Head of caudate nucleus (tissue), 42 donors: ENCODE measurements at places on chromosomes 3 and 15.

- no peak for DNase-seq
Observed at GRCh38 chr15:66400351-66400774, 13.7 kb downstream of the MAP2K1 start.

- DNase-seq, result no peak
Observed at GRCh38 chr3:87175732-87176131, 51.4 kb upstream of the CHMP2B start.

DNA sequence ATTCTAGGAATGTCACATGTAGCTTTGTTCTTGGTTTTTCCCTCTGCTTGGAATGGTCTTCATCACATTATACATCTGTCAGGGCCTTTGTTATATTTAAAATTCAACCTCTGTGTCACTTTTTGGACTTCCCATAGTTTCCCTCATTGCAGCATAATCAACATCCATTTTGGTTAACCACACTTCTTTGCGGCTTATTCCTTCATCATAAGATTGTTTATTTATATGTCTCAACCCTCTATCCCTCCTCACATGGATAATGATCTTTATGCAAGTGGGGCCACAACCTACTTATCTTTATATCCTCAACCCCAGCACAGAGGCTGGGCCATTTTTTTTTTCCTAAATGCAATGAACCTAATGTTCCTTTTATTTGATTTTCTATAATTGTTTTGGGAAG, 260.0 kb upstream of the THBS1 start:
- no peak for DNase-seq

GRCh38 chr15:55884223-55884622, 109.2 kb downstream of the NEDD4 start:
- no peak for DNase-seq

GRCh38 chr15:78140292-78140691, 8.9 kb upstream of the IDH3A start:
- DNase-seq, result no peak

GRCh38 chr3:133491481-133492059, 81.9 kb upstream of the CDV3 start:
- no peak for DNase-seq

DNA sequence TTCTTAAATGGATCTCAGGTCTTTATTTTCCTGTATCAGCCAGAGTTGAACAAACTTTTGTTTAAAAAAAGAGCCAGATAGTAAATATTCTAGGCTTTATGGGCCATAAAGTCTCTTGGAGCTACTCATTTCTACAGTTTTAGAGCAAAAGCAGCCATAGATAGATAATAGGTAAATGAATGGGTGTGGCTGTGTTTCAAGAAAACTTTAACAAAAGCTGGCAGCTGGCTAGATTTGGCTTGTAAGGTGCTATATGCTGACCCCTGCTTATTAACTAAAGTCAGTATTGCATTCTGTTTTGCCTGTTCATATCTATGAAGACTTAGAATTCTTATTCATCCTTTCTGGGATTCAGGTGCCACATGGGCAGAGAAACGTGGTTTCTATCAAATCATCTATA, 29.0 kb downstream of the MFN1 start:
- no peak for DNase-seq

- no peak for DNase-seq
Observed at GRCh38 chr3:104526901-104527401, 839.8 kb upstream of the ALCAM start.

DNA sequence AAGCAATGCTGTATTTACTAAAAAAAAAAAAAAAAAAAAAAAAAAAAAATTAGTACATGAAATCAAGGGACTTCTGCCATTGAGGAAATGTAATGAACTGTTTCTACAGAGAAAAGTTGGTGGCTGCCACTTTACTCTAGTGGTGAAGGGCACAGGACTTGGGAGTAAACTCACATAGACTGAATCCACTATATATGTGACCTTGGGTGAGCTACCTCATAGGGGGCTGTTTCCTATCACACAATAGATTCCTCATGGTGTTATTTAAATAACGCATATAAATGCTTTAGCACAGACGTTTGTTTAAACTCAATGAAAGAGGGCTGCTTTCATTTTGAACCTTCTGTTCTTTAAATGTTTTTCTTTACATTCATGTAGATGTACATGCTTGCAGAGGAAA, 25.8 kb downstream of the TERC start:
- no peak for DNase-seq

DNA sequence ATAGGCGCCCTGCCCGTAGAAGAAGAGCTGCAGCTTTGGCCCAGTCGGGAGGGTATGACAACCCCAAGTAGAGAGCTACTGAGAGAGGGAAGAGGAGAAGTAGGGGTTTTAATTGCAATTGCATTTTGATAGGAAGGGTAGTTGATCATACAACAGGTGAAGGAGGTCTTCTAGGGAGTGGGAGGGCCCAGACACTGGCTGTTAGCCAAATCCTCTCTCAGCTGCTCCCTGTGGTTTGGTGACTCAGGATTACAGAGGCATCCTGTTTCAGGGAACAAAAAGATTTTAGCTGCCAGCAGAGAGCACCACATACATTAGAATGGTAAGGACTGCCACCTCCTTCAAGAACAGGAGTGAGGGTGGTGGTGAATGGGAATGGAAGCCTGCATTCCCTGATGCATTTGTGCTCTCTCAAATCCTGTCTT, 408.9 kb upstream of the THBS1 start:
- DNase-seq, result peak; percentile 51

DNA sequence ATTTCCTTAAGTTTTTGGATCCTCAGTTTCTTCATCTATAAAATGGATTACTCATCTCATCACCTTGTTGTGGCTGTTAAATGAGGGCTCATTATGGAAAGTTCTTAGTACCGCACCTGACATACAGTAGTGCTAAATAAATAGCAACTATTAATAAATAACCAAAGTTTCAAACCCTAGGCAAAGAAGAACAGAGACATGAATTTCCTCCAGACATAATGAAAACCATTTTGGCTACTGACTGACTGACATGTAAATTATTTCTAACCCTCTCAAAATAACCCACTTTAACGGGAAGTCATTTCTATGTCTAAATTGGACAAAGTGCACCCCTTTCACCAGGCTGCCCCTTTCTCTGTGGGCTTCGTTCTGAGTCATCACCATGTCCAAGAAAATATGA, 17.4 kb upstream of the KLHL6 start:
- no peak for DNase-seq

DNA sequence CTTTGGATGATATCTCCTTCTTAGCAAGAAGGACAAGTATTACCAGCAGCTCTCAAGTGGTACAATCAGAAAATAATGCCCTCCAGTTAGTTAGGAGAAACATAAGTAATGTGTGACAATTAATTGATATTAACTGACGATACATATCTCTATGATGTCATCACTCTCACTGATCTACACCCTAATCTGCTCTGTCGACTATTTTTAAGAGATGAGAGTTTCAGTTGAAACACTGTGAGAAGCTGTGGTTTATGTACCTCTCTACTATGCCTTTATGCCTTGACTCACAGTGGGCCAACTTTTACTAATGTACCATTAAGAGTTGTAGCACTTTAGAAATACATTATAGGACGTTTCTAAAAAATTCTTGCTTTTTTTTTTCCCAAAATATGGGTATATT, 8.6 kb downstream of the CEP152 start:
- no peak for DNase-seq

GRCh38 chr3:107430214-107430995, 53.2 kb downstream of the CCDC54 start:
- peak; percentile 45 for DNase-seq

GRCh38 chr3:53071882-53072431, 26.1 kb upstream of the SFMBT1 start:
- no peak for DNase-seq

GRCh38 chr3:42875325-42876151, at the start of gene CYP8B1:
TSS of gene CYP8B1 (minus strand) at chr3:42875879. CDS start at chr3:42875816, 63 bp downstream.
- DNase-seq, result no peak

- peak; percentile 38 for DNase-seq
Observed at GRCh38 chr3:195250473-195251251, 20.3 kb downstream of the XXYLT1 start.

GRCh38 chr15:89175617-89176191, 45.7 kb downstream of the RLBP1 start:
- no peak for DNase-seq

GRCh38 chr15:81029414-81030300, 28.9 kb downstream of the TLNRD1 start:
- DNase-seq, result no peak

DNA sequence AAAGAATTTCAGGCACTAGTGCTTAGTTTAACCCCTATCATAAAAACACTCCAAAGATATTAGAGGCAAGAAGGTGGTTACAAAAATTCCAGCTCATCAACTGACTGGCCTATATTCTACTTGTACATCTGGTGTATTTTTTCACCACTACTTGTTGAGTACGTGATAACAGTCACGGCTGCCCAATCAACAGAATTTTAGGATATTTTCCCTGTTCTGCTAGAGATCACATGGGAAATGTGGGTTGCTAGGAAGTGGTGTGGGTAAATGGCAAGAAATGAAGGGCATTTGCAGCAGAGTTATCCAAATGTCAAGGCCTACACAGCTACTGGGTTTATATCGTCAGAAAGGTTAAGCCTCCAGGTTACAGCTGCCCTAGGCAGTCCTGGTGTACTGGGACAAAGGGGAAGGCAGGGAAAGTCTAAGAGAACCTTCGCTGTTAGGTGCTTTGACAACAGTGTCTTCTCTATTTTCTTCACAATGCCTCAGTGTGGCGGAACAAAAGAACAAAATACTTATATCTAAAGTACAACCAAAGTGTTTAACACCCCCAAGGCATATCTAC, 81.9 kb downstream of the FMN1 start:
- DNase-seq, result no peak

DNA sequence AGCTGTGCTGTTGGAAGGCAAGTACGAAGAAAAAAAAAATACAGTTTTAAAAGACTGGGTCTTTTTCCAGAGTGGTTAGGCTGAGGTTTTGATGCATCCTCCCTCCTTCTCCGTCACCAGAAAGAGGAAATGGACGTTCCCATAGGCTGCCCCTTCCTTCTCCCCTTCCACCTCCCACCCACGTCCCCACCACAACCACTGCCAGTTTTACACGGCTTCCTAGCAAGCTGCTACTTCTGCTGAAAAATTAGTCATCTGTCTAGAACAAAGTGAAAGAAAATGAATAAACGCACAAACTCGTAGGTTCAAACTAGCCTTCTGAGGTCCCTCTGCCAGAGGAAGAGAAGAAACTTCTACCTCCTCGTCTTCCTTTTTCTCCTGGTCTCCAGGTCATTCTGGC, 71.6 kb upstream of the RPL35A start:
- DNase-seq, result no peak

DNA sequence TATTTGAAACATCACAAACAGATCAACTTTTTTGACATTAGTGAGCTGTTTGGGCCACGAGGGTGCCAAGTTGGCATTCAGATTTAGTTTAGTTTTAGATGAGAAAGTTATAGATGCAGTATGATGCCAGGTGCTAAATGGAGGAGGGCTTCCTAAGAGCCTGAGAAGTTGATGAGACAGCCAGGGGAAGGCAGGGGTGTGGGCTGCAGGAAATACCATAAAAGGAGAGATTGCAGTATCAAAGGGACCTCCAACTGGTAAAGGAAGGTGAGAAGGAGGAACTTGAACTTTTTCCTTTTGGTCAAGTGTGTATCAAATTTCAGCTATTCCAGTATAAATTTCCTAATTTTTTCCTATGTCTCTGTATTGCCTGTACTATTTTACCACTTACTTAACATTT, 2.0 kb upstream of the TNIK start:
- DNase-seq, result no peak

DNA sequence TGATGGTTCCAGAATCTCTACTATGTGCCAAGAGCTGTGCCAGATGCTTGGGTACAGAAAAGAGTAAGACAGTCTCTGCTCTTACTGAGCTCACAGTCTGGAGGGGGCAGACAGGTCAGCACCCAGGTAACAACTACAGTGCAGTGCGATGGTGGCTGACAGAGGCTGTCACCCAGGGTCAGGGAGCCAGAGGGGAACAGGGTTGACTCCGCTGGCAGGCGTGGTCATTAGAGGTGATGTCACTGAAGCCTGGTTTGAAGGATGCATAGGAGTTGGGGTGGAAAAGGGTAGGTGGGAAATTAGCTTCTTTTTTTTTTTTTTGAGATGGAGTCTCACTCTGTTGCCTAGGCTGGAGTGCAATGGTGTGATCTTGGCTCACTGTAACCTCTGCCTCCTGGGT, 31.5 kb downstream of the GNB5 start:
- no peak for DNase-seq

DNA sequence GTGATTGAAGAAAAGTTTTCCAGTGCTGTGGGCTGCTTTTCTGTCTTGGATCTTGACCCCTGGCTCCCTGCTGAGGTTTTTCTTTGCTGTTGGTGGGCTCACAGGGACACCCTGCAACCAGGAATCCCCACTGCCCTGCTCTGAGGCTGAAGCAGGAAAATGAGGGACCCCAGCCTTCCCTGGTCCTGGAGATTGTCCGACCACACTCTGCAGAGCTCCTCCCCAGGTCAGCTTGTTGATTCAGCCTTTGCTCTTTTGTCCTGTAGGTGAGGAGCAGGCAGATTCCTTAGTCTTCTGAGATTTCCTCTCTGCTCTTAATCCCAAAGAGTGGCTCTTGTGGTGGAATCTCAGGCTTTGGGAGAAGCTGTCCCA, 194.5 kb downstream of the RPLP1 start:
- DNase-seq, result no peak

GRCh38 chr3:12280357-12280806, 8.5 kb upstream of the PPARG start:
- no peak for DNase-seq

DNA sequence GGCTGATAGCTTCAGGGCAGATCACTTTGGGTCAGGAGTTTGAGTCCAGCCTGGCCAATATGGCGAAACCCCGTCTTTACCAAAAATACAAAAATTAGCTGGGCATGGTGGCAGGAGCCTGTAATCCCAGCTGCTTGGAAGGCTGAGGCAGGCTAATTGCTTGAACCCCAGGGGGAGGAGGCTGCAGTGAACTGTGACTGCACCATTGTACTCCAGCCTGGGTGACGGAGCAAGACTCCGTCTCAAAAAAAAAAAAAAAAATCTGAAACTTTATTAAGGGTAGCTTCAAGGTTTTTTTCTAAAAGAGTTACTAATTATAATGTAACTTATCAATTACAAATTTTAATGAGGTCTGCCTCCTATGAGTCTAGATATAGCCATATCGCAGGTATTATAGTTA, 5.1 kb downstream of the NECTIN3 start:
- no peak for DNase-seq

GRCh38 chr3:72722930-72723726, 125.1 kb downstream of the SHQ1 start:
- DNase-seq, result peak; percentile 21

GRCh38 chr3:128983293-128984069, 10.4 kb downstream of the CFAP92 start:
- DNase-seq, result no peak

DNA sequence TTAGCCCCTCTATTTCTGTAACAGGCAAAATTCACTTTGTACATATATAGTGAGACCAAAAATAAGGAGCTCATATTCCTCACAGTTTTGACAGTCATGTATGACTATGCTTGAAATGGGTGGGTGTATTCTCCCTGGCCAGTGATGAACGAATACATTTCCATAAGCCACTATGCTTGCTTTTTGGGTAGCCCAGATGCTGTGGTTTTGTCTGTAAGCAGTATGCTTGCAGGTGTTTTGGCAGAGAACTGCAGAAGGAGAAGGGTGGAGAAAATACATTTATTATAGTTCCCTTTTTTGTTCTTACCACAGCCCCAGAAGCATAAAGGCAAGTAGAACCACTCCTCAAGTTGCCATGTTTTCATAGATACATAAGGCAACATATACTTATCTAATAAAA, 131.2 kb downstream of the RBMS3 start:
- no peak for DNase-seq
